ENCODE measurements at places on chromosomes 12 and 14. TPM values are rescaled to one million over a fixed set of nuclear protein-coding genes. Genes with fewer than 3 reads are reported as not detected.

Gene SYCP3
- 0.13 TPM for total RNA-seq

Gene LRFN5
- 1.2 TPM for total RNA-seq

Gene ZC2HC1C
- total RNA-seq, result 0.99 TPM

Gene SOX5
- 6.8 TPM for total RNA-seq

Gene RERGL
- total RNA-seq, result 3.1 TPM

Gene CCDC175
- total RNA-seq, result not detected

Gene BIN2
- not detected for total RNA-seq

Gene RNU6-7
- not detected for total RNA-seq

Gene TM7SF3
- 138 TPM for total RNA-seq

Gene PTPRQ
- 0.06 TPM for total RNA-seq

Gene FGF23
- total RNA-seq, result not detected

Gene EMC9
- 29.5 TPM for total RNA-seq

Gene CCDC38
- under 0.01 TPM for total RNA-seq

Gene PTPRB
- 2.4 TPM for total RNA-seq

Gene LMO3
- total RNA-seq, result 0.99 TPM
